Fibroblast of pulmonary artery (primary cell): ENCODE measurements at places on chromosomes 3 and 15.

GRCh38 chr3:30184091-30184810, 422.1 kb upstream of the TGFBR2 start:
- DNase-seq: no peak

- DNase-seq: peak; percentile 87
Measured at GRCh38 chr3:42148982-42149432, 57.9 kb downstream of the TRAK1 start.

- no peak for DNase-seq
Measured at GRCh38 chr3:194468086-194468485, 18.7 kb downstream of the ATP13A3 start.

- no peak for DNase-seq
Measured at GRCh38 chr3:187935623-187936156, 190.4 kb upstream of the BCL6 start.

GRCh38 chr3:149770246-149770645, 18.0 kb upstream of the COMMD2 start:
- no peak for DNase-seq

DNA sequence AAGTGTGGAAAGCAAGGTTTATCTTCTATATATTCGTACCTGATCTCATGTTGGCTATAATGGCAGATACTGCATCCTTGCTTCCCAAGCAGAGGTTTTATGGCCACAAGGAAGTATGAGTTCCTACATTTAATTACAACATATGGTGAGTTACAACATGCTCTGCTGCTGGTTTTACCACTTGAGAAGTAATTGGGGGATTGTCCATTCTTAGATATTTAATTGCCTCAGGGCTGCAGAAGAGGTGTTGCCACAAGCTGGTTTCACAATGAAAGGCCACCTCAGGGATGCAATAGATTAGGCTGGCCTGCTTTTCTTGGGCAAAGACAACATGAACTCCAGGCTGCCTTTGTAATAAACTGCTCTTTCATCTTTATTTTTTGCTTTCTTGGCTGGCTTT, 48.6 kb downstream of the RAP2B start:
- DNase-seq: no peak

GRCh38 chr3:118057086-118057485, 977.6 kb downstream of the IGSF11 start:
- DNase-seq: no peak

DNA sequence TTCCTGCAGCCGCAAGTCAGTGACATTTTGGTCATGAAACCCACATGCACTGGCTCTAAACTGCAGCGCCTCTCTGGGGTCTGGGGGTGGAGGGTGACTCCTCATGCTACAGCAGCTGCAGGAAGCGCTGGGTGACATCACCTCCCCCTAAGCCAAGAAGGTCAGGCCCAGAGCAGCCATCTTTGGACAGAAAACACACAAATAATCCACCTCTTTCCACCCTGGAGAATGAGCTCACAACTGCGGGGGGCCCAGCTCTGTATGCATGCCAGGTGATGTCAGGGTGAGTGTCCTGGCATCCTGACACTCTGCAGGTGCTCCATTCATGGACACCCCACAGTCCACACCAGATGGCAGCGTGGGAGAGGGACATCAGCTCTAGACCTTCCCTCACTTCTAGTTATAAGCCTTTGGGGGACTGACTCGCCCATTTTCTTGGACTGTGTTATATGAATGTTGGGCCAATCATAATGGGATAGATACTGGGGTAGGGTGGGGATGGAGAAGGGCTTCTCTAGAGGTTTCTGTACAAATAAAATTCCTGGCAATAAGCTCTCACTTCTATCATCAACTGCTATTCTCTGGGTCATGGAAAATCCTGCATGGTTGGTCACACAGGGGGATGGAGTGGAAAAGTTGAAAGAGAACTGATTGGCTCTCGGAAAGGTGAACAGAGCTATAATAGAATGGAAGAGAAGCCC, 70.7 kb upstream of the THBS1 start:
- DNase-seq: no peak

- no peak for DNase-seq
Measured at GRCh38 chr3:32220006-32220405, 18.5 kb upstream of the CMTM8 start.

- peak; percentile 41 for DNase-seq
Measured at GRCh38 chr3:12175137-12175593, 16.5 kb upstream of the TIMP4 start.

DNA sequence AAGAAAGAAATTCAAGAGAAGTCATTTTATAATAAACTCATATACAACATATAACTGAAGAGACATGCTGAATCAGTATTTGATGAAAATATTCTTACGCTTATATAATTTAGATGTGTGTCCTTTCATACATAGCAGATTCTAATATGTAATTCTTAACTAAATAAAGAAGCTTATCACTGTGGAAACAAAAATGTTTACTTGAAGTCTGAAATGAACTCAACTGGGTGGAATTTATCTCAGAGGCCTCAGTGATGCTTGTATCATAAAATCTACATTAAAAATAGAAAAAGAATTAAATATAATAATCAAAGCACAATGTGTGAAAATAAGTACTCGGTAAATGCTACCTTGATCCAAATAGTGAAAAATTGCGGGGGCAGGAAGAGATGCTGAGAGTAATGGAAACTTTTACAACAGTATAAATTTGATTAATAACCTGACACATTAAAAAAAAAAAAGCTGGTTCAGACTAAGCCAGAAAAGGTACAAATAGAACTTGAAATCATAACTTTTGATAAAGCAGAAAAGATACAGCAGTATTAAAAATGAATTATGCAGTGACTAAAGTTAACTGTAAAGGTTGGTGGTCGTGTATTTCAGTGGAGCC, 12.0 kb upstream of the CBLB start:
- no peak for DNase-seq

GRCh38 chr3:31248563-31248992, 284.1 kb upstream of the STT3B start:
- no peak for DNase-seq

DNA sequence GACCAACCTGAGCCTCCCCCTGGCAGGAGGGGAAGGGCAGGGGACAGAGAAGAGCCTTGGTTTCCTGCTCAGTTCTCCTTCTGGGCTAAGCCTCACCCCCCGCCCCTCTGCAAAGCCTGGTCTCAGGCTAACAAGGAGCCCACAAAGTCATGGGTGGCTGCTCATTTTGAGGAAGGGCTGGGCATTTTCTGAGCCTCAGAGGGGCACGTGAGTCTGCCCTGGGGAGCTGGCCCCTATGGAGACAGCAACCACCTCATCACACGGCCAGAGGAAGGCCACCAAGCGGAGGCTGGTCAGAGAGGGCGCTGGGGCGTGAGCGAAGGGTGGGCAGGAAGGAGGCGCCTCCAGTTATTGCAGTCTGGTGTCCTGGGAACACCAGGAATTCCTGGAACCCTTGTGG, 18.7 kb downstream of the ABTB1 start:
- no peak for DNase-seq

- DNase-seq: no peak
Measured at GRCh38 chr15:66130496-66131034, 123.0 kb downstream of the MEGF11 start.

DNA sequence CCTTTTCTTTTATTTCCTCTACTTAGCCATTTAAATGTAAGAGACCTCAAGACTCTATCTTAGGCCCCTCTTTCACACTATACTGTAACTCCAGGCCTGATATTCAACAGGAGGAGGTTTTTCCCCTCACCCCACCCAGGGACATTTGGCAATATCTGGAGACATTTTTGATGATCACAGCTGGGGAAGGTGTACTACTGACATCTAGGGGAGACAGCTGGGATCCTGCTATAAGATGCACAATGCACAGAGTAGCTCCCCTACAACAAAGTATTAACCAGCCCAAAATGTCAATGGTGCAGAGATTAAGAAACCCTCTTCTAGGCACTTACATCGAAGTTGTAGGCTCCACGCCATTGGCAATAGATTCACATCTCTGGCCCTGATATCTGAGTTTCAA, 517.5 kb upstream of the UBE2E2 start:
- no peak for DNase-seq

- peak; percentile 86 for DNase-seq
Measured at GRCh38 chr3:177357352-177358090, 160.2 kb upstream of the TBL1XR1 start.

DNA sequence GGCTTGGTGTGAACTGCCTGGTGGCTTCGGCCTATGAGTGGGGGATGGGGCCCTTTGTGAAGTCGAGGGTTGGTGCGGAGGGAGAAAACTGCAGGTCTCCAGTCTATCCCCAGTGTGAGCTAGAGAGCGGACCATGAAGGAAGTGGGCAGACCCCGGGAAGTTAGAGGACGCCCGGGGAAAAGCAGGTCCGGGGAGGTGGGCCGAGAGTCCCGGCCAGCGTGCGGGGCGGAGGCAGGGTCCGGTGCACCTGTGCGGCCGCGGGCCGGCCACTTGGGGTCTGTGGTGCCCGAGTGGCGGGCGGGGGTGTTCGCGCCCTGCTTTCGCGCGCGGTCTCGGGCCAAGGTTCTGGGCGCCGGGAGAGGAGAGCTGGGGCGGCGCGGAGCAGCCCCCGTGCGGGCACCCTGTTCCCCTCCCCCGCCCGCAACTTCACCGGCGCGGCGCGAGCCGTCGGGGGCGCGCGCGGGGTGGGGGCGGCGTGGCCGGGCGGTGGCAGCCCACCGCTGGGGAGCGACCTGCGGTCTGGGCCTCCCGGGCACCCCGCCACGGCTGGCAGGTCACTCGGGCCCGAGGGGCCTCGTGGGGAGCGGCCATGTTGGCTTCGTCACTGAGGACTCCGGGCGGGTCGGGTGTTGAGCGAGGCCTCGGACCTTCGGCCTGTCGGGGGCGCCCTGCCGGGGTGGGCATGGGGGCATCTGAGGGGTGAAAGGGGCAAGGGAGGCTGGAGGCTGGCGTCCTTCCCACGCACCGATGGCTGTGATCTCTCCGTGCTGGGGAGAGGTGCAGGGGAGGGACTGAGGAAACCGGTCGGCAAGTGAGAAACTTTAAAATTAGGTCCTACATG, 4.8 kb downstream of the UBE2E1 start:
- no peak for DNase-seq

GRCh38 chr15:60982249-60982910, 246.7 kb downstream of the RORA start:
- peak; percentile 40 for DNase-seq

DNA sequence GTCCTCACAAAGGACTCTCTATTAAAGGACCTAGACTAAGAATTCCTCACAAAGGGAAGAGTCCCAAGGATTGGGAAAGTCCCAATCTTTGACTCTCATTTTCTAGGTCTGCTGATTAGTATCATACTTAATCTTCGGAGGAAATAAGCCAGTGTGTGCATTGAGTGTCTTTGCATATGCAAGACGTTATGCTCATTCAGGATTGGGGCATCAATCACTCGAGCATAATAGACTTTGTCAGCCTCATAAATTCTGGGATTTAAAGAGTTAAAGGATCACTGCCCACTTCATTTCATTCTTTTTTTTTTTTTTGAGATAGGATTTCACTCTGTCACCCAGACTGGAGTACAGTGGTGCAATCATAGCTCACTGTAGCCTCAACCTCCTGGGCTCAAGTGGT, 154.3 kb downstream of the RBPMS2 start:
- DNase-seq: no peak

- DNase-seq: peak; percentile 42
Measured at GRCh38 chr3:35648347-35648746, 9.0 kb downstream of the ARPP21 start.

DNA sequence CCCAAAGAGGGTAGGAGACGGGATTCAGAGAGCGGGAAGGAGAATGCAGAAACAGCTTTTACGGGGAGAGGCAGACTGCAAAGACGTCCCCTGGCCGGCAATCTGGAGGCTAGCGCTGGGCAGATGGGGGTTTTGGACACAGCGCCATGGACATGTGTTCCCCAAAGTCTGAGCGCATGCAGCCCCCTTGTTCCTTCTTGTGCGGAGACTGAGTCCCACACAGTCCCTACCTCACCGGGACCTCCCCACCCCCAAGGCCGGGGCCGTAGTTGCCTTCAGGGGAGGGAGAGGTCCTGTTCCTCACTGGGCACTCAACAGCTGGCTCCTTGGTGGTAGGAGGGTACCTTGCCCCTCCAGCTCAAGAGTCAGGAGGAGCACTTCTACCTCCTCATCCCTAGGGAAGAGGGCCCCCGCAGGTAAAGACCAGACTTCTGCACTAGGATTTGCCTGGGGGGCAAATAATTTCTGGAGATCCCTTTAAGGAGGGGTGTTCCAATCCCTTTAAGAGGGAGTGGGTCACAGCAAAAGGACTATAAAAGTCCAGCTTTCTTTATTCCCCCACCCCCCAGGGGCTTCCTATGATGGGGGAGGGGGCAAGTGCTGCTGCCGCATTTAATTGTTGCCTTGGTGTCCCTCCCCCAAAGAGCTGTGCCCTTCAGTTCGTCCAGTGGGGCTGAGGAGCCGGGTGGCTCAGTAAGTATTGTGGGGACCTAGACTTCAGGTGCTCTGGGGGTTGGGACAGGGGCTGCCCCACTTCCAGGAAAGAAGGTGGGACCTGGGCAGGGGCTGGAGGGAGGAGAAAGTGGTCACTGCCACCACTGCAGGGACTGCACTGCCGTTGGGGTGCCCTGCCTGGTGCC, 3.6 kb upstream of the BAHD1 start:
- DNase-seq: no peak

DNA sequence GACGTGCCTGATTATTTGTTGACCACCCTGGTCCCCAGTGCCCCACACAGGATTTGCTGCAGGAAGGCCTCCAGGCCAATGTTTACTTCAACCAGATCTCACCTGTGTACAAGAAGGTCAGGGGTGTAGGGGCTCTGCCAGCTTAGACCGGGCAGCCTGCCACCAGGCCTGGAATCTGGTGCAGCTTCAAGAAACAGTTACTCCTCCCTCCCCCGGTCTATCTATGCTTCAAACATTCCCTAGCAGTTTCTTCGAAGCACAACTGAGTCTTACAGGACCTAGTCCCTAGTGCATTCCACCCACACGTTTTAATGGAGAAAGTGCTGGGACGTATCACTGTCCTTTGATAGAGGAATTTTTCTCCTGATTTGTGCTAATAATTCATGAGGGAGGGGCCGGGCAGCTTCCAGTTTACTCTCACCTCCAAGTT, 8.0 kb downstream of the SH3BP5 start:
- peak; percentile 61 for DNase-seq

GRCh38 chr3:126567696-126568438, 9.1 kb upstream of the C3orf22 start:
- no peak for DNase-seq

DNA sequence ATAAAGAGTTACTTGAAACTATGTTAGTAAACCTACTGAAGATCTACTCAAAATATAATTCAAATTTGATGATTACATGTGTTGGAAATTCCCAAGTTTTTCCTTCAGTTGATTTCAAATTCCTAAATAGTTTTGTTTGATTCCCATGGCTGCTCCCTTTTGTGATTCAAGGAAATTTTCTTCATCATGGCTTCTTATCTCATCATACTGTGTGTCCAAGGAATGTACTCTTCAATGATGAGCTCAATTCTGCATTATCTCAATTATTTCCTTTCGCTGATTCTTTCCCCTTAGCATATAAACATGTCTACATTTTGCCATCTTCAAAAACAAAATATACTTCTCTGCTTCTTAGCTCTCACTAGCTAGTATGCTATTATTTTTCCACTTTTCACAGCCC, 460.4 kb upstream of the NAALADL2 start:
- peak; percentile 55 for DNase-seq

- DNase-seq: peak; percentile 36
Measured at GRCh38 chr3:16415911-16416476, 97.5 kb downstream of the RFTN1 start.
